ENCODE measurements at places on chromosomes 11 and 22.

- DNase-seq, result no peak
Measured at GRCh38 chr11:28144808-28145207, 36.6 kb downstream of the METTL15 start.

DNA sequence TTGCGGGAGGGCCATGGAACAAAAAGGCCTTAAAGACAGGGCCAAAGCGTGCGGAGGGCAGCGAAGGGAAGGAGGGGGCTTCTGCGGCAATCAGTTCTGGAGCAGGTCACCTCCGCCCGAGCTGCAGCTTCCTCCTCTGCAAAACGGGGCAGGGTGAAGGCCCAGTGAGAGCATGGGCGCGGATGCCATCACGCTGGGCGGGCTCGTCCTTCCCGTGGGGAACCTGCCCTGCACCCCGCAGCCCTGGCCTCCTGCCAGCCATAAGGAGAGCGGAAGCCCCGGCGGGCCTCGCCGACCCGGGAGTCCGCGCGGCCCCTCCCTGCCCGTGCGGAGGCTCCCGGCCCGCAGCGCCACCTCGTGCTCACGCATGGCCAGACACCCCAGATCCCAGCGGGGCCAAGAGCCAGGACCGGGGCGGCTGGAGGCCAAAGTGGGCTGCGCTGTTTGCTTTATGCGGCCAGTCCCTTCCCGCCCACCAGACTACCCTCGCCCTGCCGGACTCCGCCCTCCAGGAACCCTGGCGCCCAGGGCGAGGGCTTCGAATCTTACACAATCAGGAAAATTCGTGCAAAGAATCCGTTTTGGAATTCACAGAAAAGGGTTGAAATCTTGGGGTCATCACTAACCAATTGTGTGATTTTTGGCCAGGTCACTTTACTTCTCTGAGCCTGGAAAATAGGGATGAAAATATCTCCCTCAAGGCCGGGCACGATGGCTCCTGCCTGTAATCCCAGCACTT is 16.1 kb downstream of the TSKU start:
- no peak for DNase-seq

GRCh38 chr11:118132385-118133151 is 20.1 kb downstream of the SCN4B start:
- no peak for DNase-seq

DNA sequence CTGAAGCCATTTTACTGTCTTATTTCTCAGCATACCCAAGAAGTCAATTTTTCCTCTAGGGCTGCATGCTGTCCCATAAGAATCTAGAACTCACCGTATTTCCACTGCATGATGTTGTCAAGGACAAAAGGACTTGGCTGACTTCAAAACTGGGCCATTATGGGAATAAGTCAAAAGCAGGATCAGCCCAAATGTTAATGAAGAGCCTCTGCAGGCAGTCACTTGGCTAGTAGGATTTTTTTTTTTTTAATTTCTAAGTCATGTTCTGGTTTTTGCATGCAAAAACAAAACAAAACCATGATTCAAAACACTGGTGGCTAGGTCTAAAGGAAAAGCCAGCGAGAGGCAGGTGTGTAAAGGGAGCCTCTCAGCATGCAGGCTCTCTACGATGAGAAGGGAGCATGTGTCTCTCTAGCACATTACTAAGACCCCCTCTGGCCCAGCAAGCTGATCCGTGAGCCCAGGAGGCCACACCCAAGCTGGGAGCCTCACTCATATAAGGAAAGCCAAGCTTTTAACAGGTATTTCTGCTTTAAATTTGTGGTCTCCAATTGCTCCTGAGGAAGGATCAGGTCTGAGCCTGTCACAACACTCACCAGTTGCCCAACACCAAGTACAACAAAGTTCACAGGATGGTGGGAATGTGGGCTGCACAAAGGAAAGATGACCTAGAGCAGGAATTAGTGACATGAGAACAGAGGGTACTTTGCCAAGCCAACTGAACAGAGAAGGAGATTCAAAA is 21.4 kb upstream of the STK33 start:
- DNase-seq, result no peak

DNA sequence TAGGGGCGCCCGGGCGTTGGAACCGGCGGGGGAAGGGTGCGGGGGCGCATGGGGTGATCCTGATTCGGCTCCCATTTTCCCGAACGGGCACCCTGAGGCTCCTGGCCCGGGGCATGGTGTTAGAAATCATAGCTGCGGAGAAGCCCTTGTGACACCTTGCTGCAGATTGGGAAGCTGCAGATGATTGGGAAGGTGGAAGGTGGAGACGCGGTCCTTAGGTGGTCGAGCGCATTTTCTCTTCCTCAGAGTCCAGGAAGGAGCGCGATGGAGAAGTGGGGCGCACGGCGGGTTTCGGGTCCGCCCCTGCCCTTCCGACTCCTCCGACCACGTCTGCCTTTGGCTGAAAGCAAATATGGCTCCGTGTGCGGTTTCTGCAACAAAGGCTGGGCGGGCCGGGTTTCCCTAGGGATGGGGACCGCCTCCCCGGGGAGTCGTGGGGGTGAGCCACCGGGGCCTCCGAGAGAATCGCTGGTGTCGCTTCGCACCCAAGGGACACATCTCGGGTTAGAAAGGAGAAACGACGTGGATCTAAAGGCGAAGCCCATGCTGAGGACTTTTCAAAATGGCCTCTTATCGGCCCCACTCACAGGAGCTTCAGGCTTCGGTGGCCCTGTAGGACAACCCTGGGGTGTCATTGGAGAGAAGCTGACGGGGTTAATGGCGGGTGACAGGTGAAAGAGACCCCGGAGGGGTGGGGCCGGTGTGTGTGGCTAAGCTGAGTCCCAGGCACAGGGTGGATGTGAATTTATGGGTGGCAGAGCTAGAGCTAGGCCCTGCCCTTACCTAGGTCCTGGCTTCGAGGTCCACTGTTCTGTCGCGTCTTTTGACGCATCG is 707 bp upstream of the FTH1 start:
- DNase-seq, result peak; percentile 23

GRCh38 chr11:122723576-122723975 is 68.1 kb downstream of the UBASH3B start:
- DNase-seq, result no peak

GRCh38 chr11:10326012-10326964 is 21.4 kb downstream of the ADM start:
- DNase-seq, result no peak

GRCh38 chr11:933142-933851 is 7.6 kb downstream of the AP2A2 start:
- no peak for DNase-seq

DNA sequence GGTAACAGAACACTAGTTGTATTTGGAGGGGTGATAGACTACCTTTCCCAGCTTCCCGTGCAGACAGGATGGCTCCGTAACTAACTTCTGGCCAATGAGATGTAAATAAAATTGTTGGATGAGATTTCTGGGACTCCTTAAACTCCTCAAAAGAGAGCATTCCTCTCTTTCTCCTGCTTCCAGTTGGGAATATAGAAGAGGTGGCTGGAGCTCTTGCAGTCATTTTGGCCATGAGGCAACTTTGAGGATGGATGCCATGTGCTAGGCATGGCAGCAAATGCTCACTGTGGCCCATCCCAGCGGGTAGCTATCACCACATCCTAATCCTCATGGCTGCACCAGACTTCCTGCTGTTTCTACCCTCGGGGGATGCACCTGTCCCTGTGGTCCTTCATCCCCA is 7.4 kb downstream of the MB start:
- no peak for DNase-seq

DNA sequence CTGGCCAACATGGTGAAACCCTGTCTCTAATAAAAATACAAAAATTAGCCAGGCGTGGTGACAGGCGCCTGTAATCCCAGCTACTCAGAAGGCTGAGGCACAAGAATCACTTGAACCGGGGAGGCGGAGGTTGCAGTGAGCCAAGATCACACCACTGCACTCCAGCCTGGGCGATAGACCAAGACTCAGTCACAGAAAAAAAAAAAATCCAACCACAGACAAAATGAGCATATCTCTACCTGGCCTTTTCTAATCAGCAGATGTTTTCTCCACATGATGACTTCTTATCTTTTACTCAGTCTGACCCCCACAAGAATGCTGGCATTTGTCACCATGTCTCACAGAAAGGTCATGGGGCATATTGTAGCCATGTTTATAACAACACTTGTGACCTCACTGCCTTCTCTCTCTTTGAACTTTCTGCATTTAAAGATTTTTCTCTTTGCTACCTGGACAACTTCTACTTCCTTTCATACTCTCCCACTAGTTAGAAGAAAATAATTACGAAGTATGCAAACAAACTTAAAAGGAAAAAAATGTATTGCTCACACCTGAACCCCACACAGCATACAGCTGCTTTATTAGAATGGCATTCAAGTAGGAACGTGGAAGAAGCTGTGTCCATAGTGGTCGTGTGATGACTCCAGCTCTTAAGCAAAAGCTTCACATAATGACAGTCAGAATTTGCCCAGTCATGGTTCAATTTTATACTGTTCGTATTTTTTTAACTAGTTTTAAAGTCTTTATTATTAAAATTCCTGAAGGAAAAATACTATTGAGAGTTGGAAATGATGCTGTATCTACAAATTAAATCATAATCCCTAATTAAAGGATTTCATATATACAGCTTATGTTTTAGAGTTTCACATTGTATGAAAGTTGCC is 65.4 kb downstream of the ZC3H12C start:
- DNase-seq, result no peak

DNA sequence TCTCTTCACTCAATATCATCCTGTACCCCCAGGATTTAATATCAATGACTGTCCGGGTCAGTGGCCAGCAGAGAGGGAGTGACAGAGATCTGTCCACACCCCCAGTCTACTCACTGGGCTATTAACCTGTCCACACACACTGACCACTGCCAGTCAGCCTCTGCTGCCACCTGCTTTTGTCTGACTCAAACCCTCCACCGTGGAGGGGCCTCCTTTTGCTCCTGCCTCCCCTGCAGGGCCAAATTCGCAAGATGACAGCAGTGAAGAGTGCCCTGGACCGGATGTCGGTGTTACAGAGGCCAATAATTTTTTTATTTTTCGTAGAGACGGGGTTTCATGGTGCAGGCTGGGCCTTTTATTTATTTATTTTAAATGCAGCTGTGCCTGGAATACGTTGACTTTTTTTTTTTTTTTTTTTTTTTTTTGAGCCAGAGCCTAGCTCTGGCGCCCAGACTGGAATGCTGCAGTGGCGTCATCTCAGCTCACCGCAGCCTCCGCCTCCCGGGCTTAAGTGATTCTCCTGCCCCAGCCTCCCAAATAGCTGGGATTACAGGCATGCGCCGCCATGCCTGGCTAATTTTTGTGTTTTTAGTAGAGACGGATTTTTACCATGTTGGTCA is 5.1 kb downstream of the PDXP start:
- DNase-seq, result no peak

- DNase-seq, result no peak
Measured at GRCh38 chr22:41557401-41558240, 3.2 kb upstream of the CSDC2 start.

DNA sequence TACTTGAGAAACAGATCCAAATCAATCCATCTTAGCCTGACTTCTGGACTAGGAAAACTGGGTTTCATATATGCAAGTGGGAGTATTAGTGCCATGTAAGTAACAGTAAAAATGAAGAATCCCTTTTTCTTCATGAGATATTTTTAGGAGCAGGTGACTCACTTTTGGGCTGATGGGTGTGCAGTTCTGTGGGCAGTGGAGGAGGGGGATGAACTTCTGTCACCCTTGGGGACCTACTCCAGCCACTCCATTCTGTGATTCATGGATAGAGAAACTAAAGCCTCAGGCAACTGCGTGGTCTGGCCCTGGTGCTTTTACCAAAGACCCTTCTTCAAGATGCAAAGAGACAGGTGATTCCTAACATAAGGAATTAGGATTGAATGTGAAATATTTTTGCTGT is 208.6 kb upstream of the NARS2 start:
- DNase-seq, result no peak

DNA sequence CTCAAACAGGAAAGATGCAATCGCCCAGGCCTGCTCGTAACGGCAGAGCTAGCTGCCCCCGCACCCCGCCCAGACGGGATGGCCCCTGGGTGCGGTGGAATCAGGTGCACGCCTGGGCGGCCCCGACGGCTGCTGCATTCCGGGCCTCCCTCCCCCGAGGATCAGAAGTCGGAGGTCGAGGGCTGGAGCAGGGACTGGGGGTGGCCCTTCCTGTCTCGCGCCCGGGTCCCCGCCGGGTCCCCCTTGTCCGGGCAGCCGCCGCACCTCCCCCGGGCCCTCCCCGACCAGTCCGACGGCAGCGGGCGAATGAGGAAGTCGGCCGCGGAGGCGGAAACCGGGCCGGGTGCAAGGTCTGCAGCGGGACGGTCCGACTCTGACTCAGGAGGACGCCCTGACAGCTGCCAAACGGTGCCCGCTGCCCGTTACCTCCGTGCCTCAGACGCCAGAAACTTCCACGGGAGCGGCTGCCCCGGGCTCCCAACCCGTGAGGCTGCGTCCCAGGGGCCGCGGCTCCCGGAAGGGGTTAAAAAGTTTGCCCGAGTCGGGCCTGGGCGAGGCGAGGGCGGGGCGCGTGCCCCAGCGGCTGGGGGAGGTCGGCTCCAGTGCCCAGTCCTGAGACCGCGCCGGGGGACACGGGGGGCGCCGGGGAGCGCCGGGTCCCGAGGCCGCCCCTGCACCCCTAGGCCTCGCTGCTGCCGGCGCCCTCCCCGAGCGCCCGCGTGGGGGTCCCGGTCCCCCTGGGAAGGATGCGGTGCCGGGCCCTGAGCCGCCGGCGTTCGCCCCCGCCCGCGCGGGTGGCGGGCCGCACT is 663 bp downstream of the MYH9 start:
- DNase-seq, result no peak

DNA sequence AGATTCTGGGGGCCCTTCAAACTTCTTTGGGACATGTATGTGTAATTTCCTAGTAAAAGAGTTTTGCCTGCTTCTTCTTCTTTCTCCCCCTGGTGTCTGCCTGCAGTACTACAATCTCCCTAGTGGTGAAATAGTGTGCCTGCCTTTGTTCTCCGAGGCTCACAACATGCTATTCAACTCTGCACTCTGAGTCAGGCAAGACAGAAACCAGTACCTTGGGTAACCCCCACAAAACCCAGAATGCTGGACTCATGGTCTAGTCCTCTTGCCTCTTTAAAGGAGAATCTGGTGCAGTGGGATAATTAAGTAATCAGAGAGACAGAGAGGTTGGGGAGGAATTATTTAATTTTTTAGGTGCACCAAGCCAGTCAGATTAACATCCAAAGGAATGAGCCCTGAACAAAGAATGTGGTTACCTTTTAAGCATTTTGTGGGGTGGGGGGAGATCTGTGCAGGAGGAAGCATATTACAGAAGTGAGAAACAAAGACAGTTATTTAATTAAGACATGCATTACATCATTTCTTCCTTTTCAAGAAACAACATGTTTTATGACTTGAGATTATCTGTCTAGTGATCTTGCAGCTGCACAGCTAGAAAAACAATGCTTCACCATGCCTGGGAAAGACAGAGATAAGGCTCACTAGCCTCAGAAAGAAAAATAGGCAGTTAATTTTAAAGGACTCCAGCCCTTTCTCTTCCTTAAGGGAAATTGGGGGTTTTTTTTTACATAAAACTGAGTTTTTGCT is 11.0 kb upstream of the MS4A6A start:
- no peak for DNase-seq

All from NCI-H1930 (cell line).